Globus pallidus (tissue), 1 donor: ENCODE measurements at places on chromosomes 3 and 15.
A peak's percentile ranks its signal among the peaks of the same experiment; 100 is the strongest.

DNA sequence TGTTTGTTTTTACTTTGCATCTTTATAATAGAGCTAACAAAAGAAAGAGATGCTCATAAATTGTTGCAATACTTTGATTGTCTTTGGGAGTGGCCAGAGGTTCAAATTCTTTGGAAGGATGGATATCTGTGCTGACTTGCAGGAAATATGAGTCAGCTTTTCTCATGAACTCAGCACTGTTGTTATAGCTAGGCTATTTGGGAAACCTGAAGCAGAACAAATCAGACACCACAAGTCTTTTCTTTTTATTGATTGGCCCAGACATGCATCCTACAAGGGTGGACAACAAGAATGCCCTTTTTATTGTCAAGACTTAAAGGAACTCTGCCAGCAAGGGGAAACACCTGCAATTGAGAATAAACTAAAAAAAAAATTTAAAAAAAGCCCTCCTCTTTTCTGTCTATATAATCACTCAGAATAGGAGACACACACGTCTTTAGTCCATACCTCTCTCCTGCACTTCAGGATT lies 4.6 kb upstream of the DENND4A start:
- no peak for DNase-seq

DNA sequence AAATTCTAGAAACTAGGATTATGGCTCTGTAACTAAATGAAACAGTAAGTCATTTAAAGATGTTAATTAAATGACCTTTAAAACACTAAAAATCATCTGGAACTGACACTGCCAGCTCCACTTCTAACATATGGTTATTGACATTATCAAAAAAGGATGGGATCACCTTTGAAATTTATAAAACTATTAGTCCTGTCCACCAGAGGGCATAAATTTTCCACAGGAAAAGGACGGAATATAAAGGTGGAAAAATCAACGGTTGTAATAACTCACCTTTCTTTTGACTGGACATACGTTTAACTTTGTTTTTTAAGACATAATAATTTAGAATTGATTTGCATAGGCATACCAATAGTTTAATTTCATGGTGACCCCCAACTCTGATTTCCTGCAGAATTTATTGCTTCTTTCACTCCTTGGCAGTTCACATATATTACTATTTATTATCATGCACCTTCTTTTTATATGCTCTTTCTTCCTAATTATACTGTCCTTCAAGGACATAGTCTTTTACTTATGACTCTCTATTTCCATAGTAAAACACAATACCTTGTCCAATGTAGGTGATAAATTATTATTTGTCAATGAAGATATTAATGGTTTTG lies 345.7 kb downstream of the CADM2 start:
- no peak for DNase-seq

DNA sequence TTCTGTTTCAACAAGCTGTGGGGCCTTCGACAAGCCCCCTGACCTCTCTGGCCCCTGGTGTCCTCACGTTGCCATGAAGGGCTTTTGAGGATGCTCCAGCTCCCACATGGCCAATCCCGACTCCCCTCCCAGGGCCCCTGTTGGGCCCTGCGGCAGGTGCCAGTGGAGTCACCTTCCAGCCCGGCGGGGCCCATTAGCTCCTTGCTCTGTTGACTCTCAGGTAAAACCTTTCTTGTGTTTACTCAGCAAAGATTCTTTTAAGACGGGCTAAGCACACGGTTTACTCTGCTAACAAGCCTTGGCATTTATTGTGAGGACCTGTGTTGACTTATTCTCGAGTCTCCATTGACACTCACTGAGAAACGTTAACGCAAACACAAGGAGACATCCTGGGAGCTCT lies 15.0 kb downstream of the RPLP1 start:
- DNase-seq = no peak

DNA sequence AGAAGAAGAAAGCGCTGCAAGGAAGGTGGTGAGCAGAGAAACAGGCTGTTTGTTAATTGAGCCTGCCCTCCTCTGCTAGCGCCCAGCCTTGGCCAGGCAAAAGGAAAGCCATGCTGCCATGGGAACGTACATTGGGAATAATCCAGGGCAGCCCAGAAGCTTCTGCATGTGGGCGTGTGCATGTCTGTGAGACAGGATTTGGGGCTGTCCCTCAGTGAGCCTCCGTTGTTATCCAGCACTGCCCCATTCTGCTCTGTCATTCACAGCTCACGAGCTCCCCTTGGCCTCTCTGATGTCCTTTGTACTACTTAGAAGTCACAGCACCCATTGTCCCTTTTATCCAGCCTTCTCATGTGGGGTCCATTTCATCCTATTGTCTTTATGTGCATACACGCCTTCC lies 239.1 kb upstream of the ROPN1 start:
- peak; percentile 16 for DNase-seq

GRCh38 chr3:27094721-27095120 lies 274.5 kb downstream of the NEK10 start:
- DNase-seq = no peak

GRCh38 chr3:17967111-17967510 lies 224.7 kb upstream of the TBC1D5 start:
- peak; percentile 95 for DNase-seq

DNA sequence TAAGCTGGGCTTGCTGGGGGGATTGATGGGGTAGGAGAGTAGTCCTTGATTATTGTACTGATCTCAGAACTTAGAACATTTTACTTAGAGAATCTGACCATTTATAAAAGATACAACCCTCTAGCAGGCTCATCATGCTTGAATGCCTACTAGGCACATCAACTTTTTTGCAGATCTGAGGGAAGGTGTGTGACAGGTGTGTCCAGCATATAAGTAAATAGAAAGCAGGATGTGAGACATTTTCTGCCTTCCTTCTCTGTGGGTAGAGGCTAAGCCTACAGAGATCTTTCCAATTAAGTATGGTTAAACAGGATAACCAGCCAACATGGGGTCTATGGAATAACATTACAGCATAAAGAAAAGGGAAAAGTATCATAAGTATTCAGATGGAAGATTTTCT lies 159.1 kb downstream of the AKAP13 start:
- DNase-seq = no peak
